ENCODE measurements at places on chromosomes 16 and 17.

DNA sequence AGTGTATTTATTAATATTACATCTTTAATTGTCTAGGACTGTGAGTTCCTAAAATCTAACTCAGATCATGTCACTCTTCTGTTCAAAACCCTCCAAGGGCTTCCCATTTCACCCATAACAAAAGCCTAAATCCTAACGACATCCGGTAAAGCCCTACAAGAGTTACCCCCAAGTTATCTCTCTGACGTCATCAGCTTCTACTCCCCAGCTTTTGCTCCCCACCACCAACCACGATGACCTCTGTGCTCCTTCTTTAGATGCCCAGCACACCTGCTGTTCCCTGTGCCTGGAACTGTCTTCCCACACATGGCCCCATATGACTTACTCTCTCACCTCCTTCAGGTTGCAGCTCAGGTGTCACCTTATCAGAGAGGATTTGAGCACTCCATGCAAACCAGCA, 6.3 kb upstream of the KDM8 start:
- DNase-seq, result no peak

- no peak for DNase-seq
These were observed 32.5 kb upstream of the TNFRSF13B start for GRCh38 chr17:17004251-17004996.

GRCh38 chr17:41595585-41595984, 8.9 kb upstream of the KRT14 start:
- DNase-seq, result no peak

GRCh38 chr17:31527606-31528005, 136.1 kb downstream of the RAB11FIP4 start:
- no peak for DNase-seq

GRCh38 chr16:86685076-86685475, 106.7 kb downstream of the FOXL1 start:
- no peak for DNase-seq

DNA sequence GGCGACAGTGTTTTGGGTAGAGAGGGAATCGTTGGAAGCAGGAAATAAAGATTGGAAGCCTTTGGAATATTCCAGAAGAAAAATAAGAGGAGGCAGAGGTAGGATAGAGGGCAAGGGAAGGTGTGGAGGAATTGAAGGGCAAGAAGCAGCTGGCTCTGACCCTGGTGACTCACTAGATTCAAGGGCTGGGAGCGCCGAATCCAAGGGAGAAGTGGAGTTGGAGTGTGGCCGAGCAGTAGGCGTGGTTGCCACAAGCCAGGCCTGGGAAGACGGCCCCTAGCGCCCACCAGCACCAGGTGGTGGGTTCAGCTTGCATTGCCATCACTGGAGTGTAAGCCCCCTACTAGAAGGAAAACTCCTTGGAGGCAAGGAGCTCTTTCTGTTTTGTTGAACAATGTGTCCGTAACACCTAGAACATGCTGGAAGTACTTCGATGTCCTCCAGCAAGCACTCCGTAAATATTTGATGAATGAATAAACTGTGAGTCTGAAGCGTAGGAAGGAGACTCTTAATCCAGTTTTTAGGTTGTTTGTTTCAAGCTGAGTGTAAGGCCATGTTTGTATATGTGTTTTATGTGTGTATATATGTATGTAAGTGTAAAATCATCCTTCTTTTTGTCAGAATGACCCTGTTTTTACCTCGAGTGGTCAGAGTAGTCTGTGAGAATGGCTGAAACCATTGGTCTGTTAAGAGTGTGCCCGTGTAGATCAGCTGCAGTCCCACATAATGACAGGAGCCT, 139.5 kb downstream of the CMIP start:
- DNase-seq, result no peak

GRCh38 chr17:75594499-75595283, 7.1 kb downstream of the MYO15B start:
- DNase-seq, result no peak

DNA sequence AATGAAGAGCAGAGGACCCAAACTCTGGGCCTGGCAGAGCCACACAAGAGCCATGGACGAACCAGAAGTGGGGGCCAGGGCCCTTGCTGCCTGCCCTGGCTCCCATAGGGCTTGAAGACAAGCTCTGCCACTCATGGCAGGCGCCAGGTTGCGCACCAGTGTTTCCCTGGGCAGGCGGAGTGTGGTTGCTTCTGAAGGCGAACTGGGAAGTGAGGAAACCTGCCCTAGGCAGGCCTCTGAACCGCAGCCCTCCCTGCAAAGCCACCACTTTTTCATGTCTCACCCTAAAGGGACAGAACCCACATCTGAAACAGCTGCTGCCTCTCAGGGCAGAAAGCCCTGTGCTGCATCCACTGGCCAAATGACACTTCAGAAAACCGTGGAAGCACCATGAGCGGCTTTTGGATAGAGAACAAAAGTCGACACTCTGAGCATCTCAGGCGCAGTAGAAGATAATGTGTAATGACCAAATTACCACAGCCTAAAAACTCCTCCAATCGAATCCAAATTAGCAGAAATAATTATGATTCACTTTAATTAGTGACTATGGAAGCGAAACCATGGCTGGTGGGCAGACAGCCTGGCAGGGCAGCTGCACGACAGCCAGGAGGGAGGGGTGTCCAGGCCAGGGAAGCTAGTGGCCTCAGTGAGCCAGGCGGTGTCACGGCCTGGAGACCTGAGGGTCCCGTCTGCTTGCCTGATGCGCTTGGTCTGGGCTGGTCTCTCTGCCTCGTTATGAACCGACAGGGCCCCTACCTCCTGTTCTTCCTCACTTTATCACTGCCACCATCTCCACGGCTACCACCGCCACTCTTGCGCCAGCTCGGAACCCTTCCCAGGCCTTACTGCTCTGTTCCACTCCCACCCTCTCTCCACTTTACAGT, 59.1 kb downstream of the PRMT7 start:
- no peak for DNase-seq

- DNase-seq, result peak; percentile 64
These were observed 10.9 kb upstream of the ZFHX3 start for GRCh38 chr16:73058616-73059409.

DNA sequence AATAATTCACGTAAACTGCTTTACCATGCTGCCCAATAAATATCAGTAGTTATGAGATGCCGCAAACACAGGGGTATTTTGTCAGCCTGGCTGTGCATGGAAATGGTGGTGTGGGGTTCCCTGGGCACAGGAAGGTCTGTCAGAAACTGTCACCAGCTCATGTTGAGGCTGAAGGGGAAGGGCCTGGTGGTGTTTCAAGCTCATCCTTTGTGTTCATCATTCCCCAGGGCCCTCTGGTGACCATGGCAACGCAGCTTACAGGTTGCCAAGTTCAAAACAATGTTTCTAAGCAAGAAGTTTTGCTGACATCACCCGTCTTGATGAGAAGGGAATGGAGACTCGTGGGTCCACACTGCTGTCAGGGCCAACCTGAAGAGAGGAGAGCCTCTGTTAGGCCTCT, 348.9 kb upstream of the C16orf82 start:
- DNase-seq, result no peak

GRCh38 chr17:41067281-41067680, 1.6 kb upstream of the KRTAP2-4 start:
- peak; percentile 36 for DNase-seq

- DNase-seq, result no peak
These were observed 30.1 kb downstream of the CCL4 start for GRCh38 chr17:36133602-36134236.

GRCh38 chr17:29732209-29732608, 109.5 kb upstream of the CORO6 start:
- DNase-seq, result no peak

All from GM03348 (cell line).